Astrocyte of the hippocampus (primary cell): ENCODE measurements at places on chromosomes 3 and 15.
A peak's percentile ranks its signal among the peaks of the same experiment; 100 is the strongest.

- DNase-seq = peak; percentile 2
Observed at GRCh38 chr3:88369337-88369736, 219.6 kb downstream of the C3orf38 start.

GRCh38 chr3:48244461-48244860, 3.6 kb downstream of the ZNF589 start:
- no peak for DNase-seq

GRCh38 chr3:111667621-111668239, 72.6 kb upstream of the ZBED2 start:
- DNase-seq = no peak

GRCh38 chr3:122915300-122916055, 112.1 kb downstream of the SEMA5B start:
- DNase-seq = no peak

DNA sequence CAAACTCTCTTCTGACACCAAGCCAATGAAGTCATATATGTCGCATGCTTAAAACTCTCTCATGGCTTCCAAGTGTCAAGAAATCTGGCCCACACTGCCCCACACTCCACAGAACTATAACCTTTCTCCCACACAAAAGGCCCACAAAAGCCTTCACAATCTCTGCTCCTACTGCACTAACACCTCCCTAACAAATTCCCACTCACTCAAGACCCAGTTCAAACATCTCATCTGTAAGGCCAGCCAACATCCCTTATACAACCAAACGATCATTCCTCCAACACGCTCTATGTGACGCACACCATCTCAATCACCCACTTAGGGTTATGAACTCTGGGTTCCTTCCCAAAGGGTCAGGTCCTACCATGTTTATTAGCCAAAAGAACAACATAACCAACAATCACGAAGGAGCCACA, 13.5 kb downstream of the TBC1D2B start:
- no peak for DNase-seq

GRCh38 chr3:129595544-129596193, 10.8 kb downstream of the PLXND1 start:
- DNase-seq = no peak

- no peak for DNase-seq
Observed at GRCh38 chr3:71210257-71211007, 373.1 kb downstream of the FOXP1 start.

GRCh38 chr3:11514191-11514821, 129.4 kb downstream of the VGLL4 start:
- peak; percentile 92 for DNase-seq

- no peak for DNase-seq
Observed at GRCh38 chr3:170467571-170468147, 49.0 kb downstream of the CLDN11 start.

GRCh38 chr3:149969110-149969939, 1.4 kb downstream of the PFN2 start:
- DNase-seq = peak; percentile 90

GRCh38 chr3:72465853-72466252, 382.4 kb downstream of the SHQ1 start:
- DNase-seq = no peak

GRCh38 chr3:102512734-102513504, 78.1 kb downstream of the ZPLD1 start:
- DNase-seq = no peak

DNA sequence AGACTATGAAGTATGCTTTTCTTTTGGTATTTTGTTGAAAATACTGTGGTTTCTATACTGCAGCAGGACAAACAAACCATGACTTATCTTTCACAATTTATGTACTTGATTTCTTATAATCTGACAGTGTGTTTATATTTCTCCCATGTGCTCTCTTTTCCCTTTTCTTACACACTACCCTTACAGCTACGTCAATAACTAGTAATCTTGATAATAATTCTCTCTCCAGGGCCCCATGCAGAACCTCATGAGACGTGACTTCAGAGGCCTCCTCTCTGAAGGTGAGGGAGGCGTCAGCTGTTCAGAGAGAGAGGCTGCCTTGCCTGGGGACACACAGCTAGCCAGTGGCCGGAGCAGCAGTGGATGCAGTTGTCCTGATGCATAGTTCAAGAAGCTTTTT, 35.9 kb downstream of the KY start:
- no peak for DNase-seq

- DNase-seq = no peak
Observed at GRCh38 chr3:43334976-43335375, 48.6 kb downstream of the SNRK start.

DNA sequence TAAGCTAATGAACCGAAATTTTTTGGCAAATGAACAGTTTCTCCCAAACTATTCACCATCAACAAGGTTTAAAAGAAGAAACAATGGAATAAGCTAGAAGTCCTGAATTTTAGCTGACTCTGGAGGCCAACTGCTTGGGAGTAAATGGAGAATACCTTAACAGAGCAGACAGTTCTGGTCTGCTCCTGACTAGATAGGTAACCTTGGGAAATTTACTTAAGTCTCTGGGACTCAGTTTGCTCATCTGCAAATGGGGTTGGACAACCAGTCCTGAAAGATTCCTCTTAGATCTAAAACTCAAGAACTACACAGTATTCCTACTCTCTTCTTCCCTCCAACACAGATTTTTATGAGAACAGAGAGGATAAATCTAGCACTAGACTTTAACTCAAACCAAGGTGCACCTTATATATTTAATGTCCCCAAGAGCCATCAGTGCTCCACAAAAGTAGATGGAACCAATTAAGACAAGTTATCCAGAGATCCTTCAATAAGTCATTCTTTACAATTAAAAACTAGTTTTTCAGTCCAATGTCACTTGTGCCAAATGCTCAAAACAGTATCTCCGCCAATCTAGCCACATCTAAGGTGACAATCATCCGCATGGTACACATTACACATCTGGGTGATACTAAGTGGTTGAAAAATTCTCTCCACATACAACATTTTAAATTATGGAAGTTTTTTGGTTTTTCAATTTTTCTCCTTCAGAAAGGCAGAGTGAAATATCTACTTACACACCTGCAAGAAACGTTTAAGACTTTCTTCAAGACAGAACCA, 1.5 kb downstream of the RHOA start:
- no peak for DNase-seq

DNA sequence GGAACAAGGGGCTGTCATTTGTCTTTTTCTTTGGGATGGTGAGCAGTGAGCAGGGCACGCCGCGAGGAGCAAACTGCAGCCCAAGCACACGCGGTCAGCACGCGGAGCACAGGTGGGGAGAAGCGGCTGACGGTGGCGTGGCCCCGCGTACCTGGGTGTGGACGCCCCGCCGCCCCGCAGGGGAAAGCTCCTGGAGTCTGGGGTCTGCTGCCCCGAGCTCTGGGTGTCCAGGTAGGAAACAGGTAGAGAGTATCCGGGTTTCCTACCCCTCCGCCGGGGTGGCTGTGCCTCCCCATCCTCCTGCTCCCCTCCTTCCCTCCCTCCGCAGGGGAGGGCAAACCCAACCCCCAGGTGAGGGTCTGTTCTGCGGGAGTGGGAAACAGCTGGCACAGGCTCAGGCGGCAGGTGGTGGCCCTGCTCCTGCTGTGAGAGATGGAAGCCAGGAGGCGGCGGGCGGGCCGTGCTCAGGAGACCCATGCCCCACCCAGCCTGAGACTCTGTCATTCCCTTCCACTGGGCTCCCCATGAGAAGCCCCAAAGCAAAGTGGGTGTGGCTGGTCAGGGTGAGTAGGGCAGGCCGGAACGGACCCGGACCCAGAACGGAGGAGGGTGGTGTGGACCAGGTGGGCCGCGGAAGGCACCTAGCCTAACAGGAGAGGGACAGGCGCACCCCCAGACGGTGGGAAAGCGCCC, 56.9 kb upstream of the CGNL1 start:
- no peak for DNase-seq

DNA sequence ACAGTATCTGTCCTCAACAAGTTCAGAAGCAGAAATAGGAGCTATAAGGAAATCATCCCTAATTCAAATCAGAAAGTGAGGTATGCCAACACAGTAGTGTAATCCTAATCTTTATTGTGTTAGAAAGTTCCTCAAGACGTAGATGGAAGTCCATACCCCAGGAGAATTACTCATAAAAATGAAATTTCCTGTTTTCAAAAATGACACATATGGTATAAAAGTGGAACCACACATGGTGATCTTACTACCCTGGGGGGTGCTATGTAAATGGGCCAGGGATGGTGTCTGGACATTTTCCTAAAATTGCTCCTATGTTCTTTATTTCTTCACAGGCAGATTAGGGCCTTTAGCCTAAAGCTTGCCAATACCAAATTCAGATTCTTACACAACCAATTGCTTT, 204.1 kb downstream of the ARRDC4 start:
- DNase-seq = no peak

- no peak for DNase-seq
Observed at GRCh38 chr15:41473418-41473817, 20.3 kb upstream of the ITPKA start.

- no peak for DNase-seq
Observed at GRCh38 chr3:136277634-136278033, 27.5 kb downstream of the PCCB start.

GRCh38 chr3:134797057-134797740, 2.1 kb downstream of the EPHB1 start:
- DNase-seq = peak; percentile 10

- no peak for DNase-seq
Observed at GRCh38 chr15:40582726-40583246, 11.3 kb upstream of the KNL1 start.

DNA sequence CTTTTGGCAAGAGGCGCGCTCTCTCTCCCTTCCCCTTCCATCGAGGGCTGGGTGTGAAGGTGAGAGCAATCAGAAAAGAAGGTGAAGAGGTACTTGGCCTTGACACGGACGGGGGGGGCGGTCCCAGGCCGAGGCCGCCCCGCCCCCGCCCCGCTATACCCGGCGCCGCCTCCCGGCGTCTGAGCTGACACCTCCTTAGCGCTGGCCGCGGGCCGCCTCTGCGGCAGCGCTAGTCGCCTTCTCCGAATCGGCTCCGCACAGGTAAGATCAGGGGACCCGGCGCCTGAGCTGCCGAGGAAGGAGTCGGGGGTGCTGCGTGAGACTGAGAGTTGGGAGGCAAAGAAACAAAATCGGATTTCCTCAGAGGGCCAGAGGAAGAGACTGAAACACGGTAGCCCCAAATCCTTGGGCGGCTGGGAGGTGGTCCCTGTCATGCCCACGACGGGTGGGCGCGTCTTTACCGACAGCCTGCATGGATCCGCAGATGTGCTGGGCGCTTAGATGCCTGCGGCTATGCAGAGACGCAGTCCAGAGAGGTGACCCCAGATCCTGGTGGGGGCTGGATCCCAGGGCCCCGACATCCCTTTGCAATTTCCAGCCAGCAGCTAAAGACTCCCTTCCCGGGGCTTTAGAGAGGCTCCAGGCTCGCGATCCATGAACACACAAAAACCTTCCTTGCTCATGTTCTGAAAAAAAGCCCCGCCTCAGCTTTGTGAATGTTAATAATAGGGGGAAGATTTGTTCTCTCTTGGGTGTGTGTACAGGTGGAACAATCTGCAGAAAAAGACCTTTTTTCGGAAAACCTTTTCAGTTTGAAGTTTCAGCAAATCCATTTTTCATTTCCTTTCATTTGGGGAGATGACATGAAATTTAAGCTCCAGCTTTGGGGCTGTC, at the start of gene ENTPD3:
ENTPD3 (plus strand) TSS at position 184 of the 894 bp plus-strand sequence. CDS start 874 bp downstream, outside the sequence.
- DNase-seq = peak; percentile 69

GRCh38 chr15:31271224-31271635, 55.4 kb upstream of the KLF13 start:
- no peak for DNase-seq

GRCh38 chr3:186189492-186189891, 80.6 kb upstream of the ETV5 start:
- no peak for DNase-seq

GRCh38 chr15:59892985-59893384, 111.1 kb upstream of the FOXB1 start:
- DNase-seq = peak; percentile 71

GRCh38 chr3:184541886-184542562, 19.6 kb upstream of the EPHB3 start:
- no peak for DNase-seq

DNA sequence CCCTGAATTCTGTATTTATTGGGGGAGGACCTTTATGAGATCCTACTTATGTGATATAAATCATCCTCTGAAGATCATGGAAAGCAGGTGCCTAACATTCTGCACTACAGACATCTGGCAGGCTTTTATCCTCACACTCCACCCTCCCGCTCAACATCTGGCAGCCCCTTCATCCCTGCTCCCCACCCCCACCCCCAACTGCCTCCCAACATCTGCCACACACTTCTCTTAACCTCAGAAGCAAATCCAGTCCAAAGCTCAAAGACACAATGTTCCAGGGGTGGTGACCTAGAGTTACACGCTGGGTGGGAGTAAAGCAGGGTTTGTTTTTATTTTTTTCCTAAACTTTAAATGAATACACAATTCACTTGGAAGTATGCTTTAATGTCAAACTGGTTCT, 184.5 kb upstream of the ATP11B start:
- no peak for DNase-seq

GRCh38 chr3:150006794-150007193, 36.1 kb upstream of the PFN2 start:
- no peak for DNase-seq

GRCh38 chr3:24828551-24828950, 333.9 kb upstream of the THRB start:
- no peak for DNase-seq

DNA sequence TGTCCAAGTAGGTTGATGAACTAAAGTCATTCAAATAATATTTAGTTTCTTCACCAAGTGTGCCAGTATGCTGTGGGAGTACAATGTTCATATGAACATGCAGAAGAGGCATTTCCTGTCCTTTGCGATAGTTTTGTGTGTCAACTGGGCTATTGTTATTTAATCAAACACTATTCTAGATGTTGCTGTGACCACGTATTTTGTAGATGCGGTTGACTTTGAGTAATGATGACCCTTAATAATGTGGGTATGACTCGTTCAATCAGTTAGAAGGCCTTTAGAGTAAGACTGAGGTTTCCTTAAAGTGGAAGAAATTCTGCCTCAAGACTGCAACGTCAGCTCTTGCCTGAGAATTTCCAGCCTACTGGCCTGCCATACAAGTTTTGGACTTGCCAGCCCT, 470.7 kb upstream of the CBLB start:
- no peak for DNase-seq

- DNase-seq = no peak
Observed at GRCh38 chr3:176794406-176794805, 402.9 kb downstream of the TBL1XR1 start.

DNA sequence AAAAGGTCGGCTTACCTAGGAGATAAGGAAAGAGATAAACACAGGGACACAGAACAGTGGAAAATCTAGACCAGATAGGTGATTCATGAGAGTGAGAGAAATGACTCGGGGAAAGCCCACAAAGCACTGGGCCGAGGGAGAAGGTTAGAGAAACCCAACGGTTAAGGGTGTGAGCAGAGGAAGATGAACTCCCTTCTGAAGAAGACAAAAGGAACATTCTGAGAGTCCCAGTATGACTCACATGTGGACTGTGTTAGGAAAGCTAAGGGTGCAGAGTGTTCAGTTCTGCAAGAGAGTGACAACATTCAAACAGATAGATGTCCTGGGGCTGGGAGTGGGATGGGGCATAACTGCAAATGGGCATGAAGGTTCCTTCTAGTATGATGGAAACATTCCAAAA, 83.0 kb downstream of the CNTN3 start:
- DNase-seq = no peak

GRCh38 chr3:169298247-169298992, 365.1 kb downstream of the MECOM start:
- no peak for DNase-seq
